Right renal pelvis (tissue), 4 donors: ENCODE measurements at places on chromosomes 5 and 9. TPM values are rescaled to one million over a fixed set of nuclear protein-coding genes. Genes with fewer than 3 reads are reported as not detected.

The FAM153A gene
- 0.32 TPM for polyA plus RNA-seq

The OLFML2A gene
- polyA plus RNA-seq: 34.5 TPM

The IFNK gene
- not detected for polyA plus RNA-seq

- no peak for DNase-seq
Measured at GRCh38 chr5:88808153-88808552, 74.8 kb downstream of the MEF2C start.

GRCh38 chr9:98097836-98098235 is 21.2 kb downstream of the TRIM14 start:
- DNase-seq: no peak

DNA sequence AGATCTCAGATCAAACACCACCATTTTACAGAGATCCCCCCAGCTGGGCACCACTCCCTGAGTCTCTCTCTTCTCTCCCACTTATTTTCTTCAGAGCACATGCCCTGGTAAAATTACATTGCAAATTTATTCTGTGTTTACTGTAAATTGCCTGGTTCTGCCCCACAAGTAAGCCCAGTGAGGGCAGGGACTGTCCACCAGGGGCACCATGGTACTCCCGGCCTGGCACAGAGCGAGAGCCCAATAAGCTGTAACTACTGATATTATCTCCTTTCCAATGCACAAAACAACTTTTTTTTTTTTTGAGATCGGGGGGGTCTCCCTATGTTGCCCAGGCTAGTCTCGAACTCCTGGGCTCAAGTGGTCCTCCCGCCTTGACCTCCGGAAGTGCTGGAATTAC is 123.0 kb downstream of the PAX5 start:
- no peak for DNase-seq
